Stimulated activated CD4-positive, alpha-beta T cell treated with anti-CD3 and anti-CD28 coated beads, Interleukin-1b, Interleukin-23, amount 100 ng/mL, for 1 hour (primary cell): ENCODE measurements at places on chromosomes 4 and X.

DNA sequence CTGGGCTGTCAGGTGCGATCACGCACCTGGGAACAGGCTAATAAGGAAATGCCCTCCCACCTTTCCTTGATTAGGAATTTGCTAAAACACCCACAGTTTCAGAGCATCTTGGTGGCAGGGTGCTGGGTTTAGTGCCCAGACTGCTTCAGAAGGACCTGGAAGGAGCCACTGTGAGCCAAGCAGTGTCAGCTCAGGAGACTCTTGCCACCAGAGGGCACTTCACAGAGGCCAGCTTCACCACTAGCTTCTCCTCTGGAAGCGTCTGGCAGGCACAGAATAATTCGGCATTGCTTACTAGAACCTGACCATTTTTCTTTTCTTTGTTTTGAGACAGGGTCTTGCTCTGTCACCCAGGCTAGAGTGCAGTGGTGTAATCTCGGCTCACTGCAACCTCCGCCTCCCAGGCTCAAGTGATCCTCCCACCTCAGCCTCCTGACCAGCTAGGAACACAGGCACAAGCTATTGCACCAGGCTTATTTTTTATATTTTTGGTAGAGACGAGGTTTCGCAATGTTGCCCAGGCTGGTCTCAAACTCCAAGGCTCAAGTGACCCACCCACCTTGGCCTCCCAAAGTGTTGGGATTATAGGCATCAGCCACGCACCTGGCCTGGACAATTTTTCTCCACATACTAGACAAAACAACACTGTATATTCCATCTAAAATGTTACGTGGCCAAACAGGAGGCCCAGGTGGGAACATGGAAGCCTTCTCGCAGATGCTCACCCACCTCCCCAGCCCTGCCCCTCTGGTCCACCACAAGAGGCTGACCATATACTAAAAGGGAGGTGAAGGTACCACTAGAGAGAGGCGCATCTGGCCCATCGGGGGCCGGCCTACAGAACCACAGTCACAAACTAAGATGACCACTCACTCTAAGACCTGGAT, 14.1 kb downstream of the NOP14 start:
- no peak for DNase-seq

GRCh38 chrX:138034136-138034535, 468.2 kb downstream of the ZIC3 start:
- no peak for DNase-seq

DNA sequence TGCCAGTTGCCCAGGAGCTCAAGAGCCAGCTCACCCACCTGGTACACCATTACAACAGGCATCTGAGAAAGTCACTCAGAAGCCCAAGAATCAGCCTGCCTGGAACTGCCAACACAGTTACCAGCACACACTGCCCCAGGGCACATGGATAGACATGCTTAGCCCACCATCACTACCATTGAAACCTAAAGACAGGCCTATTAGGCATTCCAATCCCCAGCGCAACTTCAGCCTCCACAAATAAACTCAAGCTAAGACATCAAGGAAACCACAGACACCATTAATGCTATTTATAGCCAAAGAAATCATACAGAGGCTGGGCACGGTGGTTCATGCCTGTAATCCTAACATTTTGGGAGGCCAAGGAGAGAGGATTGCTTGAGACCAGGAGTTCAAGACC, 42.3 kb downstream of the ATRX start:
- DNase-seq, result no peak

DNA sequence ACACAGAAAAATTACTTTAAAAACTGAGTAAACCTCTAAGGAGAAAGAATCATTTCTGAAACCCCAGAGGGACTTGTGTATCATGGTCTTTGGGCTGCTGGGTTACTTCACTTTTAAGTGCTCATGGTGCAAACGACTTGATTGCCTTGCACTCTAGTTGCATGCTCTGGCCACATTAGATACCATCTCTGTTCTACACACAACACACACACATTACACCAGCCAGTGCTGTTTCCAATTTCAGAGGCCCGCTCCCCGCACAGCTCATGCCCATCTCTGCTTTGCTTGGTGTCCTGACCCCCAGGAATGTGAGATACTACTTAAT, 2.1 kb downstream of the PPP3CA start:
- no peak for DNase-seq

DNA sequence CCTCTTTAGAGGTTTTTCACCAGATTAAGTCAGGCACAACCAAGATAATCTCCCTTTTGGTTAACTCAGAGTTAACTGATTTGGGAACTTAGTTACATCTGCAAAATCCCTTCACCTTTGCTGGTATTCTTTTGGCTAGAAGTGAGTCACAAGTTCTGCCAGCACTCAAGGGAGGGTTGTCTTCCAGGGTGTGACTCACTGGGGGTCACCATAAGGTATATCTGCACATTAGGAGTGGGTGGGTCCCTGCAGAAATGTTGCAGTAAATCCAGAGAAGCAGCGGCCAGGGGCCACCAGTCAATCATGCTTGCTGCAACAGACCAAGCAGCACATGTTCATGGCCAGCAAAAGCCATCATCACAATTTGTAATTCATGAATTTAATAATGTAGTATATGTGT, 59.8 kb upstream of the MAML3 start:
- no peak for DNase-seq

- DNase-seq, result no peak
Observed at GRCh38 chrX:18701621-18702361, 5.7 kb upstream of the PPEF1 start.

GRCh38 chr4:131499141-131499873, 1649.8 kb upstream of the PCDH10 start:
- no peak for DNase-seq

DNA sequence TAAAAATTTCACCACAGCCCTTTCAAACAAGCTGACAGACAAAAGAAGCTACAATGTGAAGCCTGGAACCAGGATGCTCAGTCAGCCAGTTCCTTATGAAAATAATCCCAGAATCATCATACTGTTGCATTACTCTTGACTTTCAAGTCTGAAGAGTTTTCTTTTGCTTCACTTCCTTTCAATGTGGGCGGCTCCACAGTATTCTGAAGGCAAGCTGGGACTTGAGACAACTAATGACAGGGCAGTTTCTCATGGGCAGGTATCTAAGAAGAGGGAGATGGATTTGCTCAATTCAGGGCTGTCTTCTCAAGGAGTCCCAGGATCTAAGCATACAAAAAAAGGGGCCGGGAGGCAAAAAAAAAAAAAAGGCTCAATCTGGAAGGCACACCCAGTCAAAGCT, 173.4 kb downstream of the PAPSS1 start:
- no peak for DNase-seq

- DNase-seq, result no peak
Observed at GRCh38 chr4:54140287-54140686, 40.3 kb downstream of the GSX2 start.
